ENCODE measurements at places on chromosomes 3 and 15.

GRCh38 chr3:141275973-141276372 lies 44.3 kb downstream of the PXYLP1 start:
- no peak for DNase-seq

GRCh38 chr3:23203708-23204330 lies 692 bp downstream of the UBE2E2 start:
- no peak for DNase-seq

GRCh38 chr3:174397848-174398247 lies 461.3 kb upstream of the NAALADL2 start:
- no peak for DNase-seq

DNA sequence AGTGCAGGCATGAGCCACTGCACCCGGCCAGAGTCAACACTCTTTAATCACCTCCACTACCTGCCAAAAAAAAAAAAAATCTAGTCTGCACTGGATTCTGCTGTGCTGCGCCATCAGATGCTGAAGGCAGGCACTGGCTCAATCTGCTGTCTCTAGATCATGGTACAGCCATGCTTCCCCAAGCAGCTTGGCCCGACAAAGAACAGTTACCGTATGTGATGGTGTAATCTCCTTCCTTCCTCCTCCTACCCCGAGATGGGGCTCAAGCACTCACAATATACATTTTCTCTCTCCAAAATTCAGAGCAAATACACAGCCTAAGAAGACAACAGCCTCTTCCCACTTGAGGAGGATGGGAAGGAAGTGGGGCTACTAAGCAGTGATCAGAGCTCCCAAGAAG lies 45.1 kb downstream of the DAPK2 start:
- DNase-seq = no peak
